ENCODE measurements at places on chromosomes 6 and 20. TPM values are rescaled to one million over a fixed set of nuclear protein-coding genes. Genes with fewer than 3 reads are reported as not detected.
A peak's percentile ranks its signal among the peaks of the same experiment; 100 is the strongest.

DNA sequence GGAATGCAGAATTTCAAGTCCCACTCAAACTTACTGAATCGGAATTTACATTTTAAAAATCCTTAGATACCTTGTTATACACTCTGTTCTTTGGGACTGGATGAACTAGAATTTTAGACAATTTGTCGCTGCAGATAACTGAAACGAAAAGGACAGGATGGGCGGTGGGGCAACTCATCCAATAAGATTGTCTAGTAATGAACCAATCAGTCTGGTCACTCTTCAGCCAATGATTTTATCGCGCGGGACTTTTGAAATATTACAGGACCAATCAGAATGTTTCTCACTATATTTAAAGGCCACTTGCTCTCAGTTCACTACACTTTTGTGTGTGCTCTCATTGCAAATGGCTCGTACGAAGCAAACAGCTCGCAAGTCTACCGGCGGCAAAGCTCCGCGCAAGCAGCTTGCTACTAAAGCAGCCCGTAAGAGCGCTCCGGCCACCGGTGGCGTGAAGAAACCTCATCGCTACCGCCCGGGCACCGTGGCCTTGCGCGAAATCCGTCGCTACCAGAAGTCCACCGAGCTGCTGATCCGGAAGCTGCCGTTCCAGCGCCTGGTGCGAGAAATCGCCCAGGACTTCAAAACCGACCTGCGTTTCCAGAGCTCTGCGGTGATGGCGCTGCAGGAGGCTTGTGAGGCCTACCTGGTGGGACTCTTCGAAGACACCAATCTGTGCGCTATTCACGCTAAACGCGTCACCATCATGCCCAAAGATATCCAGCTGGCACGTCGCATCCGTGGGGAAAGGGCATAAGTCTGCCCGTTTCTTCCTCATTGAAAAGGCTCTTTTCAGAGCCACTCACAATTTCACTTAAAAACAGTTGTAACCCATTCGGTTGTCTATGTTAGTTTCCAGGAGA is 41.9 kb upstream of the HFE start:
- peak overlapping the region; percentile 72 for H3K4me3 ChIP-seq
- H3K27me3 ChIP-seq: no peaks in the 10 kb centered on the region
- peak; percentile 89 for DNase-seq
- H3K4me1 ChIP-seq: peaks cover 14% of the 10 kb centered on the region
- peak overlapping the region; percentile 76 for H3K27ac ChIP-seq
- no peaks in the 10 kb centered on the region for H3K36me3 ChIP-seq

DNA sequence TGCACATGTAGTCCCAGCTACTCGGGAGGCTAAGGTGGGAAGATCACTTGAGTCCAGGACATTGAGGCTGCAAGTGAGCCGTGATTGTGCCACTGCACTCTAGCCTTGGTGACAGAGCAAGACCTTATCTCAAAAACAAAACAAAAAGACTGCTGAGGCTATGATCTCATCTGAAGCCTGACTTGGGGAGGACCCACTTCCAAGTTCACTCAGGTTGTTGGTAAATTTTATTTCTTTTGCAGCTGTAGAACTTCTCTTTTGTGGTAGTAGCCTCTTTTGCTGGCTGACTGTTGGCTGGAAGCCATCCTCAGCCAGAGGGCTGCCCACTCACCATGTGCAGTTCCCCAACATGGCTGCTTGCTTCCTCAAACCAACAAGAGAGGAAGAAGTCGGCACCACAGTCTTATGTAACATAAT is 36.8 kb upstream of the ME1 start:
- no peak for DNase-seq
- no peak overlapping the region for H3K4me3 ChIP-seq
- no peaks in the 10 kb centered on the region for H3K27me3 ChIP-seq
- H3K4me1 ChIP-seq: no peaks in the 10 kb centered on the region
- no peak overlapping the region for H3K27ac ChIP-seq

GRCh38 chr6:13407368-13407708 is 79.0 kb upstream of the TBC1D7 start:
- no peaks in the 10 kb centered on the region for H3K4me1 ChIP-seq
- no peak for DNase-seq
- H3K27ac ChIP-seq: no peak overlapping the region
- H3K27me3 ChIP-seq: no peaks in the 10 kb centered on the region
- H3K36me3 ChIP-seq: no peaks in the 10 kb centered on the region

DNA sequence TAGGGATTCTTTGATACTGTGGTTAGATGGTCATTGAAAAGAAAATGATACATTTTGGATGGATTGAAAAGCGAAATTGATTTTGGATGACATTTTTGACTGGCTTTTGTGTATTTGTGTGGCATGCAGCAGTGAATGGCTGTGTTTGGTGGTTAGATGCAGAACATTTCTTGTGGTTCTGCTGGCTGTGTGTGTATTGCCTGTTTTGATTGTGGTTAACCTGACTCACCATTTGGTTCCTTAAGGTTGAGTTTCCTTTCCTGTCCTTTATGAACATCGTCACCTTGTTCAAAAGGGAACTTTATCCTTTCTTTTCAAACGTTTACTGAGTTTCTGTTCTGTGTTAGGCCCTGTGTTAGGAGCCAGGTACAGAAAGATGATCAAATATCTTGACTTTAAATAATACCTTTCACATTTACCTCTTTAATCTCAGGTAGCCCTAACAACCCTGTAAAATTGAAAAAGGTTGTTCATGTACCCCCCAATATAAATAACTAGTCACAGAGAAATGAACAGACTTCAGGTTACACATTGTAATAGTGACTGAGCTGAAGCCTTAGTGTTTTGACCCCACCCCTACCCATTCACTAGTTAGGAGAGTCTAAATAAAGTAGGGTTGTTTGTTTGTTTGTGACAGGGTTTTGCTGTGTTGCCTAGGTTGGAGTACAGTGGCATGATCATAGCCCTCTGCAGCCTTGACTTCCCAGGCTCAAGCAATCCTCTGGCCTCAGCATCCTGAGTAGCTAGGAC is 23.8 kb downstream of the ANKS1A start:
- H3K27ac ChIP-seq: no peak overlapping the region
- no peak overlapping the region for H3K4me3 ChIP-seq
- DNase-seq: peak; percentile 61
- H3K27me3 ChIP-seq: no peaks in the 10 kb centered on the region
- H3K36me3 ChIP-seq: no peaks in the 10 kb centered on the region

DNA sequence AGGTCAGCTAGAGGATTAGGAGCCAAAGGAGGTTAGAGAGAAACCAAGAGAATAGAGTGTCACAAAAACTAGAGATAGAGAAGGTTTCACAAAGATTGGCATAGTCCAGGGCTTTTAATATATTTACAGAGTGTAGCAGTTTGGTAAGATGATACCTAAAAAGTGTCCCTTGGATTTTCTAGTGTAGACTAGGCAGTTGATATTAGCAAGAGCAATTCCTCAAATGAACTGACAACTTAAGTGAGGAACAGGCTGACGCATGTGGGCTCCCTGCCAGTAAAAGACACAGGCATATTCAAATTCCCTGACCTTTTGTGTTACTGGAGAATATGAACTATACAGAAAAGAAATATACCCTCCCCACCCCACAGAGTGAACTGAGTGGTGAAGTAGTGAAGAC is 40.1 kb downstream of the VTA1 start:
- no peaks in the 10 kb centered on the region for H3K4me1 ChIP-seq
- no peak for DNase-seq
- no peak overlapping the region for H3K27ac ChIP-seq
- H3K27me3 ChIP-seq: no peaks in the 10 kb centered on the region
- H3K4me3 ChIP-seq: no peak overlapping the region
- no peaks in the 10 kb centered on the region for H3K36me3 ChIP-seq

GRCh38 chr6:118952683-118953082 is 17.7 kb upstream of the MCM9 start:
- no peak overlapping the region for H3K27ac ChIP-seq
- H3K4me1 ChIP-seq: no peaks in the 10 kb centered on the region
- H3K27me3 ChIP-seq: no peaks in the 10 kb centered on the region
- DNase-seq: no peak

DNA sequence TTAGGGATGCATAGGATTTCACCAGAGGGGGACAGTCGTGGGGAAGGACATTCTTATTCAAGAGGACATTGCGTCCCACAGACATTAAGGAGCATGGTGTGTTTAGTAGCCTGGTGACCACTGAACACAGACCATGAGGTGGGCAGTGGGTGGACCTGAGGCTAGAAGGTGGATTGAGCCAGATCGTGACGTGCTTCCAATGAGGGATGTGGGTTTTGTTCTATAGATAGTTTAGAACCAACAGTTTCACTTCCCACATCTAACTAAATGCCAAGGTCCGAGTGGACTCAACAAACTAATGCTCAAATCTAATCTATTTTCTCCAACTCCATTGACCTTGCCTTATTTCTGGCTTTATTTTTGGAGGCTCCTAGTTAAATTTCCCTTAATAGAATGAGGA is 58.5 kb downstream of the OGFRL1 start:
- H3K27me3 ChIP-seq: no peaks in the 10 kb centered on the region
- no peak overlapping the region for H3K4me3 ChIP-seq
- no peaks in the 10 kb centered on the region for H3K4me1 ChIP-seq
- H3K27ac ChIP-seq: no peak overlapping the region
- no peak for DNase-seq

- peak; percentile 55 for DNase-seq
- H3K27me3 ChIP-seq: no peaks in the 10 kb centered on the region
- H3K4me1 ChIP-seq: peaks cover 29% of the 10 kb centered on the region
- H3K27ac ChIP-seq: peak within 1 kb of the TSS; percentile 58
These were observed at the start of gene SDC4 for GRCh38 chr20:45347936-45348778. SDC4 (minus strand) TSS chr20:45348424; CDS start chr20:45348384, 40 bp downstream.

GRCh38 chr20:48049641-48050040 is 264.4 kb upstream of the SULF2 start:
- H3K4me1 ChIP-seq: no peaks in the 10 kb centered on the region
- peaks cover 6% of the 10 kb centered on the region for H3K27me3 ChIP-seq
- no peak overlapping the region for H3K4me3 ChIP-seq
- no peak overlapping the region for H3K27ac ChIP-seq
- DNase-seq: no peak

DNA sequence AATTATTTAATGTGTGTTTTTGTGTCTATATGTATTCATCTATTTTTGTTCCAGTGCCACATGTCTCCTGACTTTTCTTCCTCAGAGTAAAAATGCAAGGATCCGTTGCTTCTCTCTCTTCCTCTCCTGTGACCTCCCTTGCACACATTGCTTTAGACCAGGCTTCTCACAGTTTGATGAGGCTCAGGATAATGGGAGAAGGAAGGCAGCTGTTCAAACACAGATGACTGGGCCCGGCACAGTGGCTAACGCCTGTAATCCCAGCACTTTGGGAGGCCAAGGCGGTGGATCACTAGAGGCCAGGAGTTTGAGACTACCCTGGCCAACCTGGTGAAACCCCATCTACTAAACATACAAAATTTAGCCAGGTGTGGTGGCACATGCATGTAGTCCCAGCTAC is 241.9 kb downstream of the SAMD5 start:
- H3K36me3 ChIP-seq: no peaks in the 10 kb centered on the region
- no peak overlapping the region for H3K27ac ChIP-seq
- H3K4me1 ChIP-seq: no peaks in the 10 kb centered on the region
- DNase-seq: no peak
- no peaks in the 10 kb centered on the region for H3K27me3 ChIP-seq

The OLIG3 gene
- not detected for total RNA-seq

The RAET1L gene
- total RNA-seq: not detected

The ISM1 gene
- 3.7 TPM for total RNA-seq

The TRIM38 gene
- total RNA-seq: 37.7 TPM

The GTSF1L gene
- total RNA-seq: not detected
